Stimulated activated CD8-positive, alpha-beta memory T cell treated with anti-CD3 and anti-CD28 coated beads, Interleukin-7, amount 100 ng/mL, for 24 hours (primary cell): ENCODE measurements at places on chromosomes 16 and 17.

- no peak for DNase-seq
Measured at GRCh38 chr17:5644065-5644464, 59.8 kb upstream of the NLRP1 start.

DNA sequence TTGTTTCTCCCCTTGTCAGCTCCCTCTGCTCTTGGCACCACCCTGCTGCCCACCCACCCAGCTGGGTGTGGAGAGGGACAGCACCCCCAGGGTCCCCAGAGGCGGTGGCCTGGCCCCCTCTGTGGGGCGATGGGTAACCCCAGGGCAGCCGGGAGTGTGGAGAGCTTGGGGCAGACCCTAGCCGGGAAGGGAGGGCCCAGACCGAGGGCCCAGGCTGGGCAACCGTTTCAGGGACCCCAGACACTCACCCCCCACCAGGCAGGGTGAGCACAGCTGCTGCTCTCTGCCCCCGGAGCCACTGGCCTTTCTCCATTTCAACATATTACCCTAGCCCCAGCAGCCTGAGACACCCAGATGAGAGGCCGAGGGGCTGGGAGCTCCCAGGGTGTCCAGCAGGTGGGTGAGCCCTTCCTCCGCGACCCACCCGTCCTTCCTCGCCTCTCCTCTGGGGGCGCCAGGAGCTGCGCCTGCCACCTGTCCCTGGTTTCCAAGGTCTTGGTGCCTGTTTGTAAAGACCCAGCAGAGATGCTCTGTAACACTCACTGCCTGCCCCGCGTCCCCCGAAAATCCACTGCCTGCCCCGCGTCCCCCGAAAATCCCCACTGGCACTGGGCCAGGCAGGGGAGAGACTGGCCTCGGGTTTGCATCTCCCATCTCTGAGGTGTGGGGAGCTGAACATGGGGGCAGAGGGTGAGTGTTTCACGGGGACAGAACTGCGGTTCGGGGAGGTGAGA lies 45.4 kb downstream of the BAHCC1 start:
- no peak for DNase-seq

DNA sequence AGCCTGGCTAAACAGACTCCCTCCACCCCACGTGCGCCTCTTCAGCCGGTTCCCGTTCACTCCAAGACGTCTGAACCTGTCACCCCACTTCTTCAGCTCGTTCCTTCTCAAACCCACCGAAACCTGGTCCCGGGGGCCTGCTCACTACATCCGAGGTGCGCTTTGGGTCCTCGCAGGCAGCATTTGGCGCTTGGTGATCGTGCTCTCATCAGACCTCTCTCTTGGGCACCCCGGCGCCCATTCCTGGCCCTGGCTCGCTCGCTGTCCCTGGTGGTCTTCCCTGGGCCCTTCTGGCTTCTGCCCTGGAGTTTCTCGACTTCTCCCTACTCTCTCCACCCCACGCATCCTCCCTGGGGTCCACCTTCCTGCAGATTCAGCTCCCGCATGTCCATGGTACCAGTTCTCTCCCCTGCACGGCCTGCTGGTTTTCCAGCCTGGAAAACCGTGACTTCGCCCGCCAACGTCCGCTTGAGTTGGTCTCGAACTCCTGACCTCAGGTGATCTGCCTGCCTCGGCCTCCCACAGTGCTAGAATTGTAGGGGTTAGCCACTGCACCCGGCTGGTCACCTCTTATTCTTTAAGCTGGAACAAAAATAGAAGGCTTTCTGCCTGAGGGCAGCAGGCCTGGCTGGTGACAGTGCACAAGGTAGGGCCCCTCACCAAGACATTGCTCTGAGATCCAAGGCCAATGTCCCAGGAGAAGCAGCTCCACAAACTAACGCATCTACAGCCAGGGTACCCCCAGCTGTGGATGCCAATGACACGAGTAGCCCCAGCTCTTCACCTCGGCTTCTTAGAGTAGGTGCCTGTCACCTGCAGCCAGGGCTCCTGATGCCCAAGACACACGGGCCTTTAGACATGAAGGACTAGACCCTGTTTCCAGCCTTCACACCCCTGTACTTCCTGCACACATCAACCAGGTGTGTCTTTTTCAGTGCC lies 1.1 kb upstream of the MEAK7 start:
- DNase-seq, result no peak

- DNase-seq, result no peak
Measured at GRCh38 chr16:75486014-75486675, 9.1 kb downstream of the CHST6 start.

DNA sequence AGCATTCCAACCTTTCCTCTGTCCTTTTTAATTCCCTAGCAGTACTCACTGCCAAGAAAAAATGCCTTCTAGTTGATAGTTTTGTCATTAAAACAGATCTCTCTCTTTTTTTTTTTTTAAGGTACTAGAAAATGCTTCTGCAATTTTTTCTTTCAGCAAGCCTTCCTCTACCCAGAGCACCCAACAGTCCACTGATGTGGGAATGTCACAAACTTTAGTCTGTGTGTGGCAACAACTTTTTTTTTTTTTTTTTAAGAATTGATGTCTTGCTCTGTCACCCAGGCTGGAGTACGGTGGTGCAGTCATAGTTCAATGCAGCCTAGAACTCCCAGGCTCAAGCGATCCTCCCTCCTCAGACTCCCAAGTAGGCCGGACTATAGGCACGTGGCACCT lies 34.7 kb downstream of the CDRT15 start:
- DNase-seq, result no peak

- no peak for DNase-seq
Measured at GRCh38 chr16:79750311-79750710, 149.8 kb upstream of the MAF start.

DNA sequence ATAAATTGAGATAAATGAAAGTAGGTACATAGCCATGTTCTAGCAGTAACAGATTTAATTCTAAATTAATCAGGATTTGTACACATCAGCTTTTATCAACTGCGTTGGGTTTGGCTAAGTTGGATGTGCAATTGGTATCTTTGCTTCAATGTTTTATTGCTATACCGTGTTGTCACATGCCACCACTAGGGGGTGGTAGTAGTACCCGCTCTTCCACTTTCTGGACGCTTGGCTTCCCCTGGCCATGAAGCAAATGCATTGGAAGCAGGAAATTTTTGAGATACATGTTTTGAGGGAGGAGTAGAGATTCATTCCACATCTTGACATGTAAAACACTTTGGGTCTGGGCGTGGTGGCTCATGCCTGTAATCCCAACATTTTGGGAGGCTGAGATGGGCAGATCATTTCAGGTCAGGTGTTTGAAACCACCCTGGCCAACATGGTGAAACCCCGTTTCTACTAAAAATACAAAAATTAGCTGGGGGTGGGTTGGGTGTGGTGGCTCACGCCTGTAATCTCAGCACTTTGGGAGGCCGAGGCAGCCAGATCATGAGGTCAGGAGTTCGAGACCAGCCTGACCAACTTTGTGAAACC lies 58.6 kb downstream of the EMP2 start:
- no peak for DNase-seq

DNA sequence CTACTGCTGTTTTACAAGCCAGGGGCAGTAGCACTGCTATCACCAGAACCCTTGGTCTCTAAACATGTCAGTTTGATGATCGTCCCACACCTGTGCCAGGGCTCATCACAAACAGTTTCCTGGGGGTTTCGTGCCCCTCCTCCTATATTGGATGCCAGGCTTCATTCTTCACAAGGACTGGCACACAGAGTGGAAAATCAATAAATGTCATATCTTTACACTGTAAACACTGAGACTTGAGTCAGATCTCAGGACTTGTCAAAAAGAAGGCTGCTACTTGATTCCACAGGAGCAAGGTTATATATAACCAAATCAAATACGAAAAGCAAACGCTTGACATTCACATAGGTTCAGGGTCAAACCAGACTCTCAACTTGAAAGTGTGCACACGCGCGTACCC lies 39.3 kb upstream of the CLEC18B start:
- DNase-seq, result no peak

DNA sequence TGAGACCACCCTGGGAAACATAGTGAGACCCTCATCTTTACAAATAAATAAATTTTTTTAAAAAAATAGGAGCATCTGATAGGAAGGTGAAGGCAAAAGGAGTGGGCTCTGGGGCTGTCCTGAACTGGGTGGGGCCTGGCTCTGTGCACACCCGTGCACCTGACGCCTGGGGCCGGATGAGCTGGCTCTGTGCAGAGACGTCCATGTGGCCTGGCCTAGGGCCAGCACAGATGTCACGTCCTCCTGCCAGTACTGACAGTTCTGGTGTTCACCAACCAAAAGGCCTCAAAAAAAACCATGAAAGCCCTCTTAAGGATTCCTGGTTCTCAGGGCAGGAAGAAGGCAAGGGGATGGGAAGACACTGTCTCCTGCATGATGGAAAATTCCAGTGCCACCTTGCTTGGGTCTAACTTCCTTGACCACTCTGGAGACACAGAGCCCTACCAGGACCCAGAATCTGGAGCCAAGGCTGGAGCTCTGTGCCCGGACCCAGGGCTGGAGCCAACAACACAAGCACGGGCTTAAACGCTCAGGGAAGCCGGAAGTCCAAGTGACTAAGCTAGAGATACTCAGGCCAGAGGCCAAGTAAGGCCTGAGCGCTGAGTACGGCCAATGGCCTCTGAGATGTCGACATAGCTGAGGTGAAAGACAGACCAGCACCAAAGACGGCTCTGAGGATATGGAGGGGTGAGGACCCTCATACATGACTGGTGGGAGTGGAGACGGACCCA lies 32.9 kb downstream of the COPRS start:
- DNase-seq, result no peak

DNA sequence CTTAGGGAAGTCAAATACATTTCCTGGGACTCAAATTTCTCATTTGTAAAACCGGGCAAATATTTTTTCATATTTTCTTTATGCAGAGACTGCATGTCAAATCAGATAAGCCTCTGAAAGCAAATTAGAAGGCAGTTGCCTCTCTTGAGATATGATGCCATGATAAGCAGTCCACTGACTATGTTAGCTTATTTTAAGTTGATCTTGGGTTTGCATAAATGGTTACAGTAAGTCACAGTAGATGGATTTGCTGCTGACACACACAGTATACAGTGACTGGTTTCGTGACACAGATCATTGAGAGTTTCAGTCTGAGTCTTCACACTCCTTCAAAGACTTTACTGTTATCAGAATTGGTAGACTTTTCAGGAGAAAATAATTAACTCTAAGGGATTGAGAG lies 927.6 kb upstream of the CDH8 start:
- DNase-seq, result no peak

DNA sequence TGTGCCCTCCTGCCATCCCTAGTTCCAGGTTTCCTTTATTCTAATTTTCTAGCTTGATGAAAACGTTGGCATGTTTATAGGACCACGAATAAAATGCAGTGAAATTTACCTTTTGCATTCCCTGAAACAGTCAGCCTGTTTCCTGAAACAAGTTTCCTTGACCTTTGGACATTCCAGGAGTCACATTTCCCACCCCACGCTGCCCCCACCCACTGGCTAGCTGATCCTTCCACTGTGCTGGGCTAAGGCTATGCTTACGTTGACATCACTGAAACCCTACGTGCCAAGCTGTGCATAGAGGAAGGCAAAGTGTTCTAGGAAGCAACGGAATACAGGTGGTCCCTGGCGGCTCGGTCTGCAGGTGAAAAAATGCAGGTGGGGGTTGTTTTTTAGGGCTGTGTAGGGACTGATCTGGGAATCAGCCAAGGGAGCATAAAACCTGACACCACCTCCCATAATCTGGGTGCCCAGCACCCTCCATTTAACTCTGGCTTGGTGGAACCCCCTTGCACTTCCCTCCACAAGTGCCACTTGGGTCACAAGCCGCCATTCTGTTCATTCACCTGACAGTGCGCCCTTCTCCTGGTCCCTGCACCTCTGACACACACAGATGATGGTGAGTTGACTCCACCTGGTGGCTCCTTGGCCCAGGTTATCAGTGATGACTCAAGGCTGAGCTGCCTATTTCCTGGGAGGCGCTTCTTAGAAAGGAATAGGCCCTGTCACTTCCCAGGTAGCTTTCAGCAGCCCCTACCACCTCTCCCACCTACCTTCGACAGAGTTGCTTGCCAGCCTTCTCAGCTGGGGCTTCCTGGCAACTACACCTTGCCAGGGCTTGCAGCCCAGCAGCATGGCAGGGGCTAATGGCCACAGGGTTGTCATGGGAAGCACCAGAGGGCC lies 83.7 kb downstream of the N4BP1 start:
- DNase-seq, result no peak
